Choroid plexus epithelial cell (primary cell): ENCODE measurements at places on chromosomes 11 and 22.

DNA sequence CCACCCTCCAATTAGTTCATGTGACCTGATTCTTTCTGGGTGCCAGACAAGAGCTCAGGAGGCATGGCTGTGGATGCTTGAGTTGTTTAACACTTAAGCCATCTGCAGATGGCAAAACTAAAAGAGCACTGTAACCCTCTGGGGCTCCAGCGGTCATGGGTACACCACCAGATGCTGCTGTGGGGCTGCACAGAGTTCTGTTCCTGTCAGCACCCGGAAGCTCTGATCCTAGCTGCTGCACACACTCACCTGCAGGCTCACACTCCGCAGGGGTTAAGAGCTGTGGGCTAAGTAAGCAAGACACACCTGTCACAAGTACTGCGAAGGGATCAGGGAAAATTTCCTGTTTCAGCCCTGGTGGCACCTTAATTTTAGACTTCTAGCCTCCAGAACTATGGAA is 307.8 kb downstream of the C11orf87 start:
- DNase-seq, result no peak

- no peak for DNase-seq
These were observed 211.1 kb downstream of the BRD1 start for GRCh38 chr22:49616356-49617231.

DNA sequence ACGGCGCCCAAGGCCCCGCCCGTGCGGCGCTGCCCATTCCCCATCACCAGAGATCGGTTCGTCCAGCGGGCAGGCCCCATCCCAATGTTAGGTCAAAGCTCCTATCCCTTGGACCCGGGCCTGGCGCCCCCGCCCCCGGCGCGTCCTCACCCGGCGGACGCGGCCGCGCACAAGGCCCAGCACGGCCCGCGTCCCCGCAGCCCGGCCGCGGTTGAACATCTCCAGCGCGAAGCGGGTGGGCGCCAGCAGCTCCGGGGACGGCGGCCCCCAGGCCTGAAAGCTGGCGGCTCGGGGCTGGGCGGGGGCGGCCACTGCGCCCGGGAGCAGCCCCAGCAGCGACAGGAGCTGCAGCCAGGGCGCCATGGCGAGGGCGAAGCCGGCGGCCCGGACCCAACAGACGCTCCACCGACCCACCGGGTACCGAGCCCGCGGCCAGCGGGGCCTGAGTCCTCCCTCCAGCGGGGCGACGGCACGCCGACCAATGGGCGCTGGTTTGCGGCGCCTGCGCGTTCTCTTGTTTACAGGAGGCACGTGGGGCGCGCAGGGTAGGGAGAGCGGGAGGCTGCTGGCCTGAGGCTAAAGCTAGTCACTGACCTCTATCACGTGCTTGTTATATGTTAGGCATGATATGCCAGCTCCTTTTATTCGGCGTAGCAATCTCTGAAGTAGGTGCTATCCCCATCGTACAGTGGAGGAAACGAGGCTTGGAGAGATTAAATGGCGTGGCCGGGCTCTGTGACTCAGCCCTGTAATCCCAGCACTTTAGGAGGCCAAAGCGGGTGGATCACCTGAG is at the start of gene CTSF:
TSS of gene CTSF (minus strand) at position 483 of the 793 bp plus-strand sequence. CDS start at position 363, 120 bp downstream.
- DNase-seq, result peak; percentile 76

DNA sequence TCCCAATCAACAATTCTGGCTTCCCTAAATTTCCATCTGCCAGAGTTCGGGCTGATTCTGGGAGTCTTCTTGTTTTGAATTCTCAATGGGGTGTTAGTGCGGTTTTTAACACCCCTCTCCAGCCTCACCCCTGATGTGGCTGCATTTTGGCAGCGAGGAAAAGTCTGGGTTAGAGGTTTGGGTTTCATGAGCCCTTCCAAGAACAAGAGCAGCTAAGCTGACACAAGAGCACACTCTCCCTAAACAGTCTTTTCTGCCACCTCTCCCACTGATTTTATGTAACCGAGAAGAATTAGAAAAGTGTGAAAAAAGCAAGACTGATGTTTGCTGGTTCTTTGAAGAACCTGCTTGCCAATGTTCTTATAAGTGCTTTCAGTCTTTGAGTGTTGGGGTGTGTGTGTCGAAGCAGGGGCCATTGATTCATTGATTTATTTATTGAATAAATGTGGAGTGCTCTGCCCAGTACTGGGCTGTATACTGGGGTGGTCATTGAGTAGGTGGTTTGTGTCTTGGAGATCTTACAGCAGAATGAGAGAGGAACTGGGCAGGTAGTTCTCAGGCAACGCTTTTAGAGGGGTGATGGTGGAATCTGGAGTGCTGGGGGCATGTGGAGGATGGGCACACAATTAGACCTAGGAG is 101.5 kb downstream of the TRAF6 start:
- DNase-seq, result no peak

GRCh38 chr11:68932358-68932757 is 28.7 kb downstream of the IGHMBP2 start:
- DNase-seq, result no peak

GRCh38 chr11:33021937-33022336 is 6.3 kb downstream of the DEPDC7 start:
- DNase-seq, result no peak

- DNase-seq, result peak; percentile 31
These were observed 205.4 kb upstream of the CARD18 start for GRCh38 chr11:105344938-105345337.

- DNase-seq, result peak; percentile 95
These were observed 196.3 kb upstream of the ARHGAP20 start for GRCh38 chr11:110908401-110909105.

GRCh38 chr11:126823274-126823673 is 177.3 kb downstream of the KIRREL3 start:
- DNase-seq, result no peak

- DNase-seq, result no peak
These were observed 44.7 kb downstream of the AP2A2 start for GRCh38 chr11:970319-970871.

GRCh38 chr22:49959782-49960158 is 802 bp upstream of the PIM3 start:
- DNase-seq, result peak; percentile 15

- peak; percentile 47 for DNase-seq
These were observed 4.6 kb downstream of the PHOX2A start for GRCh38 chr11:72239313-72239848.

DNA sequence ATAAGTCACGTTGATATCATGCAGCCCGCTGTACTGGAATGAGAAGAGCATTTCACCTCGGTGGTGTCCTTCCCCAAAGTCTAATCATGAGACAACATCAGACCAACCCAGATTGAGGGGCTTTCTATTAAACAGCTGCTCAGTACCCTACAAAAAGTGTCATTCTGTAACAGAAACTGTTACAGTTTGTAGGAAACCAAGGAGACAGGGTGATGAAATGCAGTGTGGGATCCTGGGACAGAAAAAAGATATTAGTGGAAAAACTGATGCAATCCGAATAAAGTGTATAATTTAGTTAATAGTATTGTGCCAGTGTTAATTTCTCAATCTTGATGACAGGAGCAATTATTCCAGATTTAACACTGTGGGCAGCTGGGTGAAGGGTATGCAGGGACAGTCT is 128.0 kb downstream of the MICAL2 start:
- DNase-seq, result no peak

- no peak for DNase-seq
These were observed 46.2 kb downstream of the AP2A2 start for GRCh38 chr11:971731-972365.

DNA sequence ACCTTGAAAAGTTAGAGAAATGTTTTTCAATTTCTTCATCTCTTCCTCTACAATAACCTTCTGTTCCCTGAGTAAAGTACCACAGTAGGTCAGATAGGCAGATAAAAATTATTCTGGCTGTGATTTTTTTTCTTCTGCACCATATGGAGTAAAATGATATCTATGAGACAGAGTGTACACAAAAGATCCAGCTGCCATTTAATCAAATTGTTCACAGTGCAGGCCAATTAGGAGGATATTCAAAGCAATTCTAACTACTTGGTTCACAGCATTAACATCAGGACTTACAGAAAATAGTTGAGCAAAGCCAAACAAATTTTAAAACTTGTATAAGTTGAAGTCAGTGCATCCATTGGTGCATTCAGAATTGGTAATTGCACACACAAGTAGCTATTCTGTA is 147.9 kb upstream of the LUZP2 start:
- no peak for DNase-seq

- no peak for DNase-seq
These were observed 30.8 kb downstream of the MPPED1 start for GRCh38 chr22:43442386-43443151.
